ENCODE measurements at places on chromosomes 7 and 10.

DNA sequence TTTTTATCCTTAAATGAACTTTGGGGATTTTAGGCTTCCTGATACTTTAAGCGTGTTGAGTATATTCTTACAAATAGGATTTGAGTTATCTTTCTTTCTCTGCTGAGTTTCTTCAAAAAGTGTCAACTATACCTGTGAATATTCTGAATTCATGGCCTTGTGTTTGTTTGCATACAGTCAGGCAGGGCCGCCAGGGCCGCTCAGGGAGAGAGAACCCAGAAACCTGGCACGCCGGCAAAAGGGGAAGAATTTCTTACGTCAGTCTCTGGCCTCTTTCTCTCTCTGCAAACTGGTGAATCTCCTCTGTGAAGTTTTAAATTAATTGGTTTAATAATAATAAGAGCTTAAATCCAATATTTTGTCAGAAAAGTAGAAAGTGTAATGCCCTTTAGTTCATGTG lies 29.3 kb upstream of the BNIP3 start:
- no peak for DNase-seq

DNA sequence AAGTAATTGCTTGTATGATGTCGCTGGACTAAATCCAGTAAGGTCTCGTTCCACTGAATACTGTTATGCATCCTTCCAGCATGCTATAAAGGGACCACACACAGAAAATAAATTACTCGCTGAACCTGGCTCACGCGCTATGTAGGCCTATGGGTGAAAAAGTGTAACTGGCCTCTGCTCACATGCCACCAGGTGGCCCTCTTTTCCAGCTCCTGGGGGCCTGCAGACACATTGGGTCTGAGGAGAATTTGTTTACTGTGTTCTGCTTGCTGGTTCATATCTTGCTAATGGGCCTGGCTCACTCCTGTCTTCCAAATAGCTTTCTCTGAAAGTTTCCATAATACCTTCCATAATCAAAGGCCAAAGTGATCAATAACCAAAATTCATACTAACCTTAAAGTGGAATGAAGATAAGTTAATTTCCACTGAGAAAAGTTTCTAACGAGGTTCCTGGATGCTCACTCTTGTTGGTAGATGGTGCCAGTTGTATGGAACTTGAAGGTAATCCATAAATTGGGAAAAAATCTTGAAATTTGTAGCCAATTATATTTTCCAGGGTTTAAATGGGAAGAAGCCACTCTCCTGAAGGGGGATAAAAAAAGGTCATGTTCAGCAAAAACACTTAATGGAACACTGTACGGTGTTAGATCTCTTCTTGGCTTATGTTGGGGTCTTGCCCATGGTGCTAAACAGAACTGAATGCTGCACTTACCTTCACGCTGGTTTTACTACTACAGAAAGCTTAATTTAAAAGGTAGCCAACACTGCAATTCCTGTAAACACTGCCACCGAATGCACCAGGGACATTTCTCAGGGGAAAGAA lies 27.0 kb upstream of the ZPBP start:
- DNase-seq: no peak

DNA sequence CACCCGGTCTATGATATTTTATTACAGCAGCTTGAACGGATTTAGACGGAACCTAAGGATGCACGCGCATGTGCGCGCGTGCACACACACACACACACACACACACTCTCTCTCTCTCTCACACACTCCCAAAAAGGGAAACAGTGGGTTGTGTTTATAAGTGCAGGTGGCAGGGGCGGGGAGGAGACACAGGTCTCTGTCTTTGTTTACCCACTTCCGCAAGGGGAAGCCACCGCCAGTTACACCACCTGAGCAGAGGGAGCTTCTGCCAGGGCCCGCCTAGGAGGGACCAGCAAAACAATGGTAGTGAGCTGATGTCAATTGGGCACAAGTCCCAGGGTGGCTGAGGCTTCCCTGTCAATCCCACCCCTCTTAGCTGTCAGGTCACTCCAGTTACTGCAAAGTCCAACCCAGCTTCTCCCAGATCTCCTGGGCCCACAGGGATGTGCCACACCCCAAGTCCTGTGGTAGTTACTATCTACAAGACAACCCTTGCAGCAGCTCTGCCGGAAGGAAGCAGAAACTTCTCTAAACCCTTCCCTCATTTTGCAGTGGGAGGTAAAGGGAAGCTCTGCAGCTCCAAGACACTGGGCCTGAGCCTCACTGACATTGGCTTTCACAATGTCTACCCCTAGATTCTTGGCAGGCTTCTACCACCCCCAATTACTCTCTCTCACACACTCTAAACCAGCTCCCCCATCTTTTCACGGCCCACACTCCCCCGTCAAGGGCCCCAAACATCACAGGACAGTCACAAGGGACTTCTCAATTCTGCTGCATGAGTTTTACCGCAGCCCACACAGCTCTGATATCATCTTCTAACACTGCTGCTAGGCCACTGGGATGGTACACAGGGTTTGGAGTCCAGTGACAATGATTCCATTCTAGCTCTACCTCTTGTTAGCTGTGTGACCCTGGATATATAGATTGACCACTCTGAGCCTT lies 17.6 kb downstream of the ANXA11 start:
- DNase-seq: no peak

- no peak for DNase-seq
Observed at GRCh38 chr10:63027531-63027930, 105.6 kb upstream of the NRBF2 start.

DNA sequence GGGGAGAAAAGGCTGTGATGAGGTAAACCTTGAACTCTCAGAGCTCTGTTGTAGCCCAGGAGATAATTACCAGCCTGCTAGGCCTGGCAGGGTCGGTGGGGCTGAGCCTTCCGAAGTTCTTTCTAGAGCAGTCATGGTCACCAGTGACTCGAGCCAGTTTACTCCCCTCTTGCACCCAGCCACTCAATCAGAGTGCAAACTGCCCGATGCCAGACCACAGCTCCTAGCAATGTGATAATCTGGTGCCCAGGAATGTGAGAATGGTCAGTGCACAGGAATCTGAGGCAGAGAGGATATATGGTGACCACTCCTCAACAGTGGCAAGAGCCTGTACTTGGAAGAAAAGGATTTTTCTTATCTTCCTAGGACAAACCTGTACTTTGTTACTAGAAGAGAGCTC lies 46.4 kb upstream of the KMT2E start:
- DNase-seq: peak; percentile 51

- DNase-seq: no peak
Observed at GRCh38 chr7:136654406-136654805, 214.0 kb upstream of the CHRM2 start.

- no peak for DNase-seq
Observed at GRCh38 chr7:94028768-94029167, 24.6 kb upstream of the BET1 start.
